Breast epithelium (tissue), 4 donors: ENCODE measurements at places on chromosomes 11 and 22. TPM values are rescaled to one million over a fixed set of nuclear protein-coding genes. Genes with fewer than 3 reads are reported as not detected.

DNA sequence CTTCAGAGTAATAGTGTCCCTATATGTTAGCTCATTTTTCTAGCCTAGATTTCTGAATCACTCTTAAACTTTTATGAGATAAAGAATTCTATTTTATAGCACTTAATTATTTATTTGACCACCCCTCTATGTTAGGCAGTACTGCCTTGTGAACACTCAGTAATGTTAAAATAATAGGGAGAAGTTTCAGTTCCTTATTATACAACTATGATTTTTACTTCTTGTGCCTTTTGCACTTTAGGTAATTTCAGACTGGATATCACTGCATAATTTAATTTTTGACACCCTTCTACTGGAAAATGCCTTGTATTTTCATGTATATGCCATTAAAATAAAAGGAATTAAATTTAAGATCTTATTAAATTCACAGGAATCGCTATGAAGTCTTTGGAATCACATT lies 3.1 kb downstream of the BCO2 start:
- no peak for DNase-seq

- DNase-seq, result peak; percentile 25
Observed at GRCh38 chr22:44448271-44448830, 49.7 kb downstream of the RTL6 start.

DNA sequence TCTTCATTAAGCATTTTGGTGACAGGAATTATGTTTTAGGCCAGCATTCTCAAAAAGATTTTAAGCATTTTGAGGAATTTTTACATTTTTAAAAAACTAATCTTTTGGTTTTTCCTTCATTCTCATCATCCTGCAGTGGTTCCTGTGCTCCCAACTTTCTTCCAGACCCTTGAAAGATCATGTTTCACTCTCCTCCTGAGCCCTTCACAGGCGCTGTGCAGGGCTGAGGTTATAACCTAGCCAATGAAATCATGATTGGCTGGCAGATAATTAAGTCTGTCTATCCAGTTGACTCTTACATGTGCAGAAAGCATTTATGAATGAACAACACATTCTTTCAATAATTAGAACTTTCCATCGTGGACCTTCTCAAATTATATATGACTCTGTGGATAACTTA lies 226.3 kb downstream of the DDX10 start:
- DNase-seq, result no peak

GRCh38 chr22:46068181-46068592 lies 82.1 kb upstream of the PPARA start:
- DNase-seq, result no peak

DNA sequence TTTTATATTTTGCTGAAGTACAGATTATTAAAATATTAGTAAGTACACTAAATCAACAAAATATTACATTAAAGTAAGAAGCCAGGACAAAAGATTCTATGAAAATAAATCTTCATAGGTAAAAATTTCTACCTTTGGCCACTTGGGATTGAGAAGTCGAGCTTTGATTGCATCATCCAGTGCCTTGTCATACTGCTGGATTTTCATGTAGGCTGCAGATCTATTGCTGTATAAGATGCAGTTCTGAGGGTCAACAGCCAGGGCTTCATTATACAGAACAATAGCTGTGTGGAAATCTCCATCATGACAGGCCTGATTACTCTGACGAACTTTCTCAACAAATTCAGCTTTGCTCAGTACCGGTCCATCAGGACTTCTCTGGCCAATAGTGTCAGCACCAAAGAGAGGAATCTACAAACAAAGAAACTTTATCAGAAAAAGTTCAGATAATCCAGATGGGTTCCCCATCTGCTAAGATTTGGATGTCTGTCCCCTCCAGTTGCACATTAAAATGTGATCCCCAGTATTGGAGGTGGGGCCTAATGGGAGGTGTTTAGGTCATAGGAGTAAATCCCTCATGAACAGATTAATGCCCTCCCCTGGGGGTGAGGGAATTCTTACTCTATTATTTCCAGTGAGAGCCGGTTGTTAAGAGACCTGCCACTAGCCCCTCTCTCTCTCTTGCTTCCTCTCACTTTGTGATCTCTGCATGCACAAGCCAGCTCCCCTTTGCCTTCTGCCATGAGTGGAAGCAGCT lies 50.0 kb downstream of the TTC28 start:
- no peak for DNase-seq

- DNase-seq, result no peak
Observed at GRCh38 chr11:121159741-121160140, 58.7 kb downstream of the TECTA start.

DNA sequence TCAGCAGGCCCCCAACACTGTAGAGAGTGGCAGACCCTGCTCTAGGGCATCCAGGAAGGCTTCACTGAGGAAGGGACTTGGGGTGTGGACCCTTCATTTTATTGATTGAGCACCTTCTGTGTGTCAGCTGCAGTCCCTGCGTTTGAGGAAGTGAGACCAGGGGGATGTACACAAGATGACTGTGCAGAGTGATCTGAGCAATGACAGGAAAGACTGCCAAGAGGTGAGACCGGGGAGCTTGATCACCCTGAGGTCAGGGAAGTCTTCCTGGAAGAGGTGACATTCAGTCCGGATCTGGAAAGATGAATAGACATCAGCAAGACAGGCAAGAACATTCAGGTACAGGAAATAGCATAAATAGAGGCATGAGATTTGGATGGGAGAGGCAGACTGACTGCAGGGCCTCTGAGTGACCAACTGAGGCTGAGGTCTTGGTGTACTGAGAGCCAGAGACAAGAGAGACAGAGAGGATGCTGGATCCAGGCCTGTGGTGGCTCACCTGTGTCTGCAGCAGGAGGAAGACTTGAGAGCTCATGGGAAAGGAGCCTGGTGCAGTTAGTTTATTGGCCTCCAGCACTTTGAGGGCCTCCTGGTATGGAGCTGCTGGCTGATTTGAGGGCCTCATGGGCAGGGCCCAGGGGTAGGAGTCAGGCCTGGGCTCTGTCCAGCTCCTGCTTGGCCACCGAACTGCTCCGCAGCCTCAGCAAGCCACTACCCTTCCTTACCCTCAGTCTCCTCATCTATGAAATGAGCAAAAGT lies 5.2 kb downstream of the DGAT2 start:
- no peak for DNase-seq

The SLN gene
- not detected for total RNA-seq

DNA sequence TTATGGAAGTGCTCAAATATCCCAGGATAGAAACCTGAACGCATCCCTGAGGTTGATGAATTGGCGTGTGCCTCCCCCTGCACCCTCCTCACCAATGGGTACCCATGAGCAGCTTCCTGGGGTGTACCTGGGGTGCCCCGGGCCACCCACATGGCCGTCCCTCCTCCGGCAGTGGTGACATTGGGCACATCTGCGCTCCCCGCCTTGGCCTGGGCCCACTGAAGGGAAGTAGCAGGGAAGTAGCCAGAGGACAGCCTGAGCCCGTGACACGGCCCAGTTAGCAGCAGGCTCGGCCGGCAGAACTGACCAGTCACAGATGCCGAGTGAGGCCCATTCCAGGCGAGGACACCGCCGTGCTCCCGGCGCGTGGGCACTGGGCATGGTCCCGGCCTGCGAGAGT lies 16.7 kb downstream of the MRPL23 start:
- no peak for DNase-seq

The USP2 gene
- 0.48 TPM for total RNA-seq

The CNTF gene
- 0.66 TPM for total RNA-seq

DNA sequence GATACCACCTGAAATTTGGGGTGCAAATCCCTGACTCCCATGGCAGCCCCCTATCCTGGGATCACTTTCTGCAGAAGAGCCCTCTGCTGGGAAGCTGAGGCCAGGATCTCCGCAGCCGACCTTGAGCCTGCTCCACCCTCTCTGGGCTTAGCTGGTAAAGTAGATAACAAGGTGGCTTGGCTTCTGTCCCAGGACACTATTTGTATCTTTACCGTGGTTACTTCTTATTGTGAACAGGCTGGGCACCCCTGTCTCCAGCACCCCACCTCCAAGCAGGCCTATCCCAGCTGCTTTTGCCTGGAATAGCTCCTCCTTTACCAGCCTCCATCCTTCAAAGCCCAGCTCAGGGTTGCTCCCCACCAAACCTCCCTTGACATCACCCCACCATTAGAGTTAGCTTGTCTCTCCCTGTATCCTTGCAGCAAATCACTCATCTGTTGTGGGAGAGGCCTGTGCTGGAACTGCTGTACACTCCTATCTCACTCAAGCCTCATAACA lies 35.2 kb upstream of the P2RY2 start:
- DNase-seq, result peak; percentile 20

DNA sequence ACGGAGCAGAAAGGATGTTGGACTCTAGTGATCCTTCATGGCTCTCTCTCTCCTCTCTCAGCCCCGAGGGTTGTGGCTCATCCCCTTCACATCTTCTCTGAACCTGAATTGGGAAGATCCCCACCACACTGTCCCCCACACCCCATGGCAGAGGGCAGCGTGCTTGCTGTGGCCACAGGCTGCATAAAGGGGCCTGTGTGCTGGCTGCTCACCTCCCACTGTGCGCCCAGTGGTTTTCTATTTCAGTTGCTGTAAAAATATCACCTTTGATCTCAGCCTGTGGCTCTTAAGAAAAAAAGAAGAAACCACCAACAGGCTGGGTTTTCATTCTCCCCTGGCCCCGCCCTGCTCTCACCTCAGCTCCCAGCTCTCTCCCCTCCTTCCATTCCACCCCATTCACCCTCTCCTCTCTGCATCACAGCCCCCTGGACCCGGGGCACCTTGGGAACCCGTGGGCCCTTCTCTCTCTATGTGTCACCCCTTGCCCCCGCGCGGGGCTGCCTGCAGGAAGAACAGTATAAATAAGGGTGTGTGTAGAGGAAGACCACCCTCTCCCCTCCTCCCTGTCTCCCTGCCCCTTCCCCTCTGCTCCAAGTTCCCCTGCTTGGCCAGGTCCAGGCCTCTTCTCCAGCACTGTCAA lies 25.8 kb upstream of the WNT11 start:
- DNase-seq, result no peak

GRCh38 chr11:91209306-91209705 lies 986.5 kb upstream of the CHORDC1 start:
- no peak for DNase-seq

DNA sequence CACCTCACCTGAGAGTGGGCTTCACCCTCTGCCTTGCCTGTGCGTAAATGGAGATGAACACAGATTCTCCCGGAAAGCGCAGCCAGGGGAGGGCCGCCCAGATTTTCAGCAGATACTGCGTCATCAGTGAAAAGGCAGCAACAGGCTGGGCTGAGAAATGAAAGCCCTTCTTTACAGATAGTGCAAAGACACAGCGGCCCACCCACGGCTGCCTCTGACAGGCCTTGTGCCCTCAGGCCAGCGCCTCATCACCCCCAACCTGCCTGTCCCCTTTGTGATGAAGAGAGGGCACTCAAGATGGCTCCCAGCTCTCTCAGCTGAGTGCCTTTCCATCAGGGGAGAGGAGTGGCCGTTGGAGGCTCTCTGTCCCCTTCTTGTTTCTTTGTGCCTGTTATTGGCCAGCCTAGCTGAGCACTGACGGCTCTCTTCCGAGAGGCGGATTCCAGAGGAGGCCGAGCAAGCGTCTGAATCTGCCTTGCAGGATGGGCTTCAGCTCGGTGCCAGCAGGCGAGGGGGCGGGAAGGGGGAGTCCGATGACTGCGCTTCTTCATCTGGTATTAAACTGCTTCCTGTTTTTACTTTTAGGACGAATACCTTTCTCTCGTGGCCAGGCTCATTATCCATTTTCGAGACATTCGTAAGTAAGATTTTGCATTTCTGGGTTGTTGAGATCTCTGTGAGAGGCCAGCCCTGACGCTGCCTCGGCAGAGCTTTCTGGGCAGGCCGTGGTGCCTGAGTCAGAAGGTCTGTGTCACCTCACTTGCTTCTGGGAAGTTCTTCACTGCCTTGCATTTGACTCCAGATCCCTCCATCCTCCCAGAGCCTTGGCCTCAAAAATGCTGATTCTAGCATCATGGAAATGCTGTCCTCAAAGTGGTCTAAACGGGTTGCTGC lies 43.7 kb downstream of the MED15 start:
- peak; percentile 41 for DNase-seq

- DNase-seq, result no peak
Observed at GRCh38 chr11:84173078-84173477, 886.9 kb upstream of the CCDC90B start.

DNA sequence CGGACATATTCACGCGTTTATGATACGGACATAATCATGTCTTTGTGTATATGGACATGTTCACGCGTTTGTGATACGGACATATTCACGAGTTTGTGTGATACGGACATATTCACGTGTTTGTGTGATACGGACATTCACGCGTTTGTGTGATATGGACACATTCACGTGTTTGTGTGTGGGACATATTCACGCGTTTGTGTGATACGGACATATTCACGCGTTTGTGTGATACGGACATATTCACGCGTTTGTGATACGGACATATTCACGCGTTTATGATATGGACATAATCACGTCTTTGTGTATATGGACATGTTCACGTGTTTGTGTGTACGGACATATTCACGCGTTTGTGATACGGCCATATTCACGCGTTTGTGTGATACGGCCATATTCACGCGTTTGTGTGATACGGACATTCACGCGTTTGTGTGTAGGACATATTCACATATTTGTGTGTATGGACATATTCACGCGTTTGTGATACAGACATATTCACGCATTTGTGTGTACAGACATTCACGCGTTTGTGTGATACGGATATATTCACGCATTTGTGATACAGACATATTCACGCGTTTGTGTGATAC lies 24.9 kb downstream of the PTDSS2 start:
- DNase-seq, result no peak

GRCh38 chr11:1920128-1920908 lies 815 bp downstream of the TNNT3 start:
- DNase-seq, result no peak

The OR4C46 gene
- total RNA-seq, result not detected

- no peak for DNase-seq
Observed at GRCh38 chr11:76083563-76084451, 122.5 kb downstream of the WNT11 start.

- no peak for DNase-seq
Observed at GRCh38 chr11:96317985-96318384, 25.0 kb downstream of the MAML2 start.

The DBX1 gene
- not detected for total RNA-seq

DNA sequence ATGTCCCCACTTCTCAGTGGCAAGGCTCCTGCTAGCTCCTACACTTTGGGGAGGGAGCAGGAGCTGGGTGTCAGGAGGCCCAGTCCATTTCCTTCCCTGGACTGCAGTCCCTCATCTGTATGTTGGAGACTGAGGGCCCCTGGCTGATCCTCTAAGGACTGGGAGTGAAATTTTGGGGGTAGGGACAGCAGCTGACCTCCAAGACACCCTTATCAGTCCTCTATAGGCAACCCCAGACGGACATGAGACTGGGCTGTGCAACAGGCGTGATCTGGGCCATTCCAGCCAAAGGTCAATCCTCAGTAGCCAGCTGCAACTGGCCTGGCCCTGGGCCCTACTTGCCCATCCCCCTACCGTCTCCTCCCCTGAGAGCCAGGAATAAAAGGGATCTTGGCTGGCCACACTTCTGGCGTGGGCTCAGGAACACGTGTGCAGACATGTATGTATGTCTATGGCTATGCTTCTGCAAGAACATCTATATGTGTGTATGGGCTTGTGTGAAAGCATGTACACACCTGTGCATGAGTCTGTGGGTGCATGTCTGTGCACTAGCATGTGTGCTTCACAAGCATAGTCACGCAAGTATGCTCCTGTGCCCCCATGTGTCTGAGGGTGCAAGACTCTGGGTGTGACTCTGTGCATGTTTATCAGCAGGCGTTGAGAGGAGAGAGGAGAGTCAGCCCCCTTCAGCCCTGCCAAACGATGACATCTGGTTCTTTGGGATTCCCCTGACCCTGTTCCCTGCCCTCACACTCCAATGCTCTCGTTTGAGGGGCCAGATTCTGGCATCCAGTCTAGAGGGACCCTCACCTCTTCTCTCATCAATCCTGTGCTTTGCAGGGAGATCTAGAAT lies 24.6 kb upstream of the DGAT2 start:
- no peak for DNase-seq

GRCh38 chr11:84865791-84866535 lies 761.2 kb downstream of the DLG2 start:
- DNase-seq, result no peak
